ENCODE measurements at places on chromosomes 11 and 22.

GRCh38 chr22:17243524-17243923 is 24.3 kb upstream of the ADA2 start:
- no peak for DNase-seq

DNA sequence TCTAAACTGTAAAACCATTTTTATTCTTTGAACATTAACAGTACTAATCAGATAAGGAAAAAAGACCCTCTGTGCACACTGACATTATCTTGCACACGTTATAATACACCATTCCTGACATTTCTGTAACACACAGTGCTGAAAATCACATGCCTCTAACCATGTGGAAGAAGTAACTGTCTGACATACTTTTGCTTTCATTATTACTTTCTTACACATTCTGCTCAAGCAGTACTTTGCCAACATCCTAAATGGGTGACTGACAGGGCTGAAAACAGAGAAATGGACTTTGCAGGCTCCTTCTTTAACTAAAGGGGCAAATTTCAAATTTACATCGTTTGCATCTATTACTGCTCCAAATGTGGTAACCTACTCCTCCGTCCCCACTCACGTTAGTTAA is 22.8 kb upstream of the TP53AIP1 start:
- DNase-seq = no peak

GRCh38 chr11:5966958-5967357 is 1.3 kb downstream of the OR56A5 start:
- no peak for DNase-seq

DNA sequence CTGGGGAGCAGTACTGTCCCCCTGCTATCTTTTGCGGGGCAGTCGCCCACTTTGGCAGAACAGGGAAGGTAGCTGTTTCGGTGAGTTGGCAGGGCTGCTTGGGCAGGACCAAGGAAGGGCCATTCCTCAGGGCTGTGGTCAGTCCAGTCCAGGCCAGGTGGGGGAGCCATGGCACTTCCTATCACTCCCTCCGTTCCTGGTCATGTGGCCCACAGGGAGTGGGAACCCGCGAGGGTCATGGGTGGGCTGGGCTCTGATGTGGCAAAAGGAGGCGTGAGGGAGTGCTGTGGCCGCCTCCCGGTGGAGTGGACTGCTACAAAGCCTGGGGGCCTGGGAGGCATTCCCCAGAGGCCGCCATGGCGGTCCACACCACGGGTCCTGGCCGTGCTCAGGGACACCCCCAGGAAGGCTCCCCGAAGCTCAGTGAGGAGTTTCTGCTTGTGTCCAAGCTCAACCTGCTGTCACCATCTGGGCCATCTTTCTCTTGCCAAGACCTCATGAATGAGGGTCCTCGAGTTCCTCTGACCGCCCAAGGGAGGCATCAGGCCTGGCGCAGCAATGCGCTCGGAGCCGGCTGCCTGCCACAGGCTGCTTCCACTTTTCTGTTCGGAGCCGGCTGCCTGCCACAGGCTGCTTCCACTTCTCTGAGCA is 11.9 kb downstream of the CHID1 start:
- peak; percentile 9 for DNase-seq

DNA sequence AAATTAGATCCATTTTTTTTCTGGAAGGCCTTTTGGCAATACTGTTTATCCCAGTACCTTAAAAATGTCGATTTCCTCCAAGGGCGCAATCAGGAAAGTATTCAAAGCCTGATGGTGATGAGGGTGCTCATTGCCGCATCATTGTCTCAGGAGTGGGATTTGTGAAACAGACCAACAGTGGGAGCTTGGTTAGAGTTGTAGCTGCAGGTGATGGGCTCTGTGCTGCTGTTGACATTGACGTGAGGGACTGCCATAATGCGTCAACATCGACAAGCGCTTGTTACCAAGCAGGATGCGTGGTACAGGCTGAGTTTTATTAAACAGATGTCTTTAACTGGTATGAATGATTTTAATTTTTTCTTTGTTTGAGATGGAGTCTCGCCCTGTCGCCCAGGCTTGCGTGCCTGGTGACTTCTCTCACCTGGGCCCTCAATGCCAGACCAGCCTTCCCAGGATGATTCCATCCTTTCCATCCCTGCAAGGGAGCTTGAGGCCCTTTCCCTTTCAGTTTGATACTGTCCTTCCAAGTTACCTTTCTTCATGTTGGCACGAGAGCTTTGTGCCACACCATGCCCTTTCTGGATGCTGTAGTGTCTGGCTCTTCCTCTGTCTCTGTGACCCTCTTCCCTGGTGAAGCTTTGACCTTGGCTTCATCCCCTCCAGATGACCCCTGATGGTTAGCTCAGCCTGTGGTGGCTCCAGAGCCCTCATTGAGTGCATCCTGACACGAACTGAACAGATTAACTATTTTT is 10.6 kb downstream of the MED15 start:
- DNase-seq = no peak

DNA sequence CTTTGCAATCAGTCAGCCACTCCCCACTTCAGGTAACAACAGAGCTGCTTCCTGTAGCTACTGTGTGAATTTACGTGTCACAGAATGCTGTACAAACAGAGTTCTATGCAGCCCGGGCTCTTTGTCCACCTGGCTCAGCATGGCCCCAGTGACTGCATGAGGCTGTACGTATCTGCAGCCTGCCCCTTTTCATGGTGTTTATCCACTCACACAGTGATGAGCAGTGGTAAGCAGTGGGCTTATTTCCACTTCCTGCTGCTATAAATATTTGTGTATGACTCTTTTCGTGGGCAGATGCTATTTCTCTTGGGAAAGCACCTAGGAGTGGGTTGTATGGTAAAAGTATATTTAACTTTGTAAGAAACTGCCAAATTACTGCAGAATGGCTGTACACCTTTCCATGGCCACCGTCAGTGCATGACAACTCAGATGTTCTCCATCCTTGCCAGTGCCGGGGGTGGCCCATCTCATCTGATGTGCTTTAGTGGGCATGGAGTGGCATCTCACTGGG is 43.3 kb downstream of the MYEOV start:
- DNase-seq = no peak
